Ascending aorta (tissue), 2 donors: ENCODE measurements at places on chromosomes 12 and 14.

- no peaks in the 10 kb centered on the region for H3K4me1 ChIP-seq
- no peak overlapping the region for H3K27ac ChIP-seq
- no peak overlapping the region for H3K4me3 ChIP-seq
- no peak for DNase-seq
- H3K36me3 ChIP-seq: no peaks in the 10 kb centered on the region
Measured at GRCh38 chr14:71551291-71551950, 380.8 kb upstream of the RGS6 start.

- H3K4me1 ChIP-seq: no peaks in the 10 kb centered on the region
- no peak overlapping the region for H3K27ac ChIP-seq
- no peak overlapping the region for H3K4me3 ChIP-seq
- DNase-seq: no peak
Measured at GRCh38 chr14:39025810-39026627, 77.0 kb downstream of the SEC23A start.

DNA sequence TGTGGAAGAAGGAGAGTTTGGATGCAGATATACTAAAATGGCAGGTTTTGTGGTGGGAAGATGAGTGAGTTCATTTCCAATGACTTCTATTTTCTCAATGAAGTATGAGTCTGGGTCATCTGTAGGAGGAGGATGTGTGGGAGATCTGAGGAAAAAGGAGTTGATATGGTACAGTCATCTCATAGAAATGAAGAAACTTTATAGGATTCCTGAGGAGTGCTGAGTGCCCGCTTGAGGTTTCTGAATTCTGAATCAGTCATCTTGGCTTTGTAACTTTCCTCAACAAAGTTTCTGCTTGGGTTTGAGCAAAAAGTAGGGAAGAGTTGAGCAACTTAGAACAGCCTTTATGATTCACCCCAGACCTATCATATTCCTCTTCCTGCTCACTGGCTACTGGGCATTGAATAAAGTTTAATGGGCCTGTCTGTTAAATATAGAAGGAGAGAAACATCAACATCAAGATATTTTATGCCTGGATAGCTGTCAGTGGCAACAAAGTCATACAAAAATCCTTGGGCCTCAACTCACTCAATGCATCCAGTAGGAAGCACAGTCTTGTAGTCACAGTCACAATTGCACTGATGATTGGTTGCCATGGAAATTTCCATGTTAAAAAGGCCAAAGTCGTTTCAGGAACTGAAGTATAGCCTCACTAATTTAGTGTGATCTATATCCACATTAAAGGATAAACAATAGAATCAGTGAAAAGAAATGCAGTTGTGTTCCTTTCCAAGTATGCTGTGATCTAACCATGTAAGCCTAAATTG lies 284.7 kb downstream of the DUSP6 start:
- H3K27me3 ChIP-seq: no peaks in the 10 kb centered on the region
- no peaks in the 10 kb centered on the region for H3K36me3 ChIP-seq
- H3K27ac ChIP-seq: no peak overlapping the region

GRCh38 chr12:132190012-132190755 lies 45.9 kb downstream of the NOC4L start:
- peak overlapping the region; percentile 54 for H3K4me3 ChIP-seq
- H3K27ac ChIP-seq: peak overlapping the region; percentile 37
- H3K36me3 ChIP-seq: no peaks in the 10 kb centered on the region
- DNase-seq: no peak
- H3K27me3 ChIP-seq: no peaks in the 10 kb centered on the region

DNA sequence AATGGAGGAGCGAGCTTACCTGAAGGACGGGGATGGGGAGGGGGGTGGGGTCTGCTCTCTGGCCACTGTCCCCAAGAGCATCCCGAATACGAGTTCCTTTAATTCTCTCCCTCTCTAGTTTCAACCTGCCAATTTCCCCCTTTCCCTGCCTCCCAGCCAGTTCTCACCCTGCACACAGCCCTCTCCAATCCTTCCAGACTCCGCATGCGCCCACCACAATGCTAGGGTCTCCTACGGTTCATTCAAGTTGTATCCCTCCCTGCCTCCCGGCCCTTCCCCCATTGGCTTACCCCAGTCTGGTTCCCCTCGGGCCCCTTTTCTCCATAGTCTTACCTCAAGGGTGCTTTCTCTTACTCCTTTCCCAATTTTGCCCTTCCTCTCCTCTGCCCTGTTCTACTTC lies 708 bp upstream of the IGFBP6 start:
- no peaks in the 10 kb centered on the region for H3K27me3 ChIP-seq
- peak overlapping the region; percentile 97 for H3K27ac ChIP-seq
- no peak for DNase-seq
- peaks cover 22% of the 10 kb centered on the region for H3K4me1 ChIP-seq

DNA sequence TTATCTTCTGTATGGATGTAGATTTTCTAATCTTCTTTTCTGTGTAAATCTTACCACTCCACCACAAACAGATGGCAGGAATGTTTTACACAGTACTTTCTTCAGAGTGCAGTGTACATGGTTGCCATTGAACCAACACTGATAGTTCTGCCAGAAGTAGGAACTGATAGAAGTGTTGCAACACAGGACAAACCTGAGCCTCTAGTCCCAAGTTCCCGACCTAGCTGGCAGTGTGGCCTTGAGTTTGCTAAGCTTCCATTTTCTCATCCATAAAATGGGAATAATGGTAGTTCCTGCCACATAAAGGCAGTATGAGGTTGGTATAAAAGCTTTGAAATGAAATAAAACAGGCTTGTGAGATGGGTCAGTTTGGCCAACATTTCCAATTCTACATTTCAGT lies 50.8 kb upstream of the SAV1 start:
- no peak overlapping the region for H3K4me3 ChIP-seq
- H3K36me3 ChIP-seq: peaks cover 16% of the 10 kb centered on the region
- no peak for DNase-seq
- no peak overlapping the region for H3K27ac ChIP-seq
- no peaks in the 10 kb centered on the region for H3K27me3 ChIP-seq

GRCh38 chr12:31859232-31859977 lies 99.8 kb upstream of the RESF1 start:
- H3K27me3 ChIP-seq: no peaks in the 10 kb centered on the region
- no peak overlapping the region for H3K27ac ChIP-seq
- no peaks in the 10 kb centered on the region for H3K4me1 ChIP-seq
- H3K4me3 ChIP-seq: no peak overlapping the region

DNA sequence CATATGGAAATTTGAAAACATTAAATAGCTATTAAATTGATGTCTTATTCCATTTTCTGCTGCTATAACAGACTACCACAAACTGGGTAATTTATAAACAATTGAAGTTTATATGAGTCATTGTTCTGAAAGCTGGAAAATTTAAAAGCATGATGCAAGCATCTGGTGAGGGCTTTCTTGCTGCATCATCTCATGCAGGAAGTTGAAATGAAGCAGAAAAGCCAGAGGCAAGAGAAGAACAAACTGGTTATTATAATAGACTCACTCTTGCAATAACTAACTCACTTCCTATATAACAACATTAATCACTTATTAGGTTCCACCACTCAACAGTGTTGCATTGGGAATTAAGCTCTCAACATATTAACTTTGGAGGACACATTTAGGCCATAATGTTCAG lies 1277.4 kb downstream of the LRFN5 start:
- H3K27me3 ChIP-seq: no peaks in the 10 kb centered on the region
- no peak for DNase-seq
- H3K36me3 ChIP-seq: no peaks in the 10 kb centered on the region

GRCh38 chr12:27772328-27773049 lies 7.5 kb upstream of the KLHL42 start:
- no peak overlapping the region for H3K27ac ChIP-seq
- H3K27me3 ChIP-seq: no peaks in the 10 kb centered on the region
- no peaks in the 10 kb centered on the region for H3K36me3 ChIP-seq
- H3K4me3 ChIP-seq: no peak overlapping the region
- no peak for DNase-seq
- no peaks in the 10 kb centered on the region for H3K4me1 ChIP-seq

DNA sequence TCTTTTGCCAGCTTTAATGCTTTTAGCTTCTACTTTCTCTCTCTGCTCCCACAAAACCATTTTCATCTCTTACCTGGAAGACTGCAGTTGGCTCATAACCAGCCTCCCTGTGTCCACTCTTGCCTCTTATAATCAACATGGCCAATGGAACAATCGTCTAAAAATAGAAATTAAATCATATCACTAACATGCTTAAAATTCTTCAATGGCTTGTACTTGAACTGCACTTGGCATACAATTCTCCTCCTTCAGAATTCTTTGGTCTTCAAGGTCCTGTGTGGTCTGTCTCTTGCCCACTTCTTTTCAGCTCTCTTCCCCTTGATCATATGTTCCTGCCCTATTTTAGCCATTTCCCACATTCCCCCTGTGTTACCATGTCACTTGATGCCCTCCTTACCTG lies 342.2 kb downstream of the ATP23 start:
- DNase-seq: no peak
- no peak overlapping the region for H3K4me3 ChIP-seq
- no peaks in the 10 kb centered on the region for H3K27me3 ChIP-seq
- no peaks in the 10 kb centered on the region for H3K36me3 ChIP-seq
- H3K27ac ChIP-seq: no peak overlapping the region

- peaks cover 15% of the 10 kb centered on the region for H3K4me1 ChIP-seq
- no peaks in the 10 kb centered on the region for H3K27me3 ChIP-seq
- peak overlapping the region; percentile 82 for H3K27ac ChIP-seq
- no peak for DNase-seq
Measured at GRCh38 chr12:15540469-15540872, 218.2 kb downstream of the PTPRO start.

- H3K27ac ChIP-seq: no peak overlapping the region
- no peaks in the 10 kb centered on the region for H3K4me1 ChIP-seq
- no peaks in the 10 kb centered on the region for H3K27me3 ChIP-seq
- H3K36me3 ChIP-seq: no peaks in the 10 kb centered on the region
Measured at GRCh38 chr12:5166976-5167375, 123.3 kb downstream of the KCNA5 start.

GRCh38 chr12:11774821-11775220 lies 125.3 kb downstream of the ETV6 start:
- H3K36me3 ChIP-seq: no peaks in the 10 kb centered on the region
- H3K4me1 ChIP-seq: peaks cover 54% of the 10 kb centered on the region
- peak overlapping the region; percentile 74 for H3K27ac ChIP-seq
- H3K4me3 ChIP-seq: no peak overlapping the region
- H3K27me3 ChIP-seq: no peaks in the 10 kb centered on the region

DNA sequence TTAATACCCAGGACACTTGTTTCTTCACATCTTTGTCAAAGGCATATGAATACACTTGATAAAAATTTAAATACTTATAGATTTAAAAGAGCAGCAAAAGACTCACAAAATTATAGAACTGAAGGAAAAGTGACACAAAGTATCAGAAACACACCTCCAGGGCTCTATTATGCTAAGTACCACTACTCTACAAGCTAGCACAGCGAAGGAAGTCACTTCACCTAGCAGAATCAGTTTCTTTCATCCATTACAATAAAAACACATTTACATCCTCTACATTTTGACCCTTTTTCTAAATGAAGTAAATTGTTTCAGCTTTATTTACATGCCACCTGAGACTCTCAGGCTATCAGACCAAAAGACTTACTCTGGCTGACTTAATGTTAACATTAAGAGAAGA lies 26.6 kb upstream of the PTPRB start:
- H3K36me3 ChIP-seq: no peaks in the 10 kb centered on the region
- no peaks in the 10 kb centered on the region for H3K27me3 ChIP-seq
- no peak overlapping the region for H3K4me3 ChIP-seq
- no peaks in the 10 kb centered on the region for H3K4me1 ChIP-seq

DNA sequence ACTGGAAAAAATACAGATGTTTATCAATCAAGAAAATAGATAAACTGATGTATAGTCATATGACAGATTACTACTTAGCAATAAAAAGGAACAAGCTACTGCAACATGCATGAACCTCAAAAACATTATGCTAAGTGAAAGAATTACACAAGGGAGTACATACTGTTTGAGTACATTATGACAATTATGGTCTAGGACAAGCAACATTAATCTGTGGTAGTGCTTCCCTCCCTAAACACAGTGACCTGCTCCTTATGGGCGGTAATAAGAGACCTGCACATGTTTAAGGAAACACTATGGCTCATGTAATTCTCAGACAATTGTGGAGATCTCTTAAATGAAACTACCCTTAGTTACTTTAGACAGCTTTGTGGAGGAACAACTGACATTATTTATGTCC lies 421.2 kb upstream of the FBXO33 start:
- no peaks in the 10 kb centered on the region for H3K36me3 ChIP-seq
- H3K27me3 ChIP-seq: no peaks in the 10 kb centered on the region
- H3K4me1 ChIP-seq: no peaks in the 10 kb centered on the region
- no peak for DNase-seq

DNA sequence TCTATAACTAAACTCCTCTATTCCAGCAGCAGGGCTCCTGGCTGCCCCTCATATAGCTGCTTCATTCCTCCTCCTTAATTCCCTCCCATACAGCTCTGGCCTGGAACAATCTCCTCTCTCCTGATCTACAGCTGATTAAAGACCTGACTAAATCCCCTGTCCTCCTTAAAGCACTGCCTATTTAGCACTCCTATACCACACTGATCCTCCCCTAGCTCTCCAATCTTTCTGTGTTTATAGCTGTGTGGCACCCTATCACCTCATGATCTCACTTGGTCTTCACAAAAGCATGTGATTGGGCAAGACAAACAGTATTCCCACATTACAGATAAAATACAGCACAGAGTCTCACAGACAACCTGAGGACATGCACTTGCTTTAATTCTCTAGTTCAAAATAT lies 17.4 kb downstream of the FMNL3 start:
- no peaks in the 10 kb centered on the region for H3K27me3 ChIP-seq
- H3K4me1 ChIP-seq: no peaks in the 10 kb centered on the region
- H3K27ac ChIP-seq: no peak overlapping the region
- DNase-seq: no peak

- H3K4me1 ChIP-seq: no peaks in the 10 kb centered on the region
- no peak for DNase-seq
- H3K27ac ChIP-seq: no peak overlapping the region
- H3K4me3 ChIP-seq: no peak overlapping the region
Measured at GRCh38 chr14:97120204-97120603, 323.0 kb downstream of the VRK1 start.

GRCh38 chr12:101746196-101746595 lies 6.9 kb upstream of the SYCP3 start:
- H3K4me1 ChIP-seq: no peaks in the 10 kb centered on the region
- H3K27ac ChIP-seq: no peak overlapping the region
- no peak for DNase-seq
- no peaks in the 10 kb centered on the region for H3K27me3 ChIP-seq
- H3K36me3 ChIP-seq: peaks cover 27% of the 10 kb centered on the region
- no peak overlapping the region for H3K4me3 ChIP-seq

GRCh38 chr12:93173178-93173957 lies 204.4 kb upstream of the NUDT4 start:
- H3K4me1 ChIP-seq: peaks cover 20% of the 10 kb centered on the region
- H3K27ac ChIP-seq: no peak overlapping the region
- H3K36me3 ChIP-seq: no peaks in the 10 kb centered on the region
- H3K27me3 ChIP-seq: no peaks in the 10 kb centered on the region

DNA sequence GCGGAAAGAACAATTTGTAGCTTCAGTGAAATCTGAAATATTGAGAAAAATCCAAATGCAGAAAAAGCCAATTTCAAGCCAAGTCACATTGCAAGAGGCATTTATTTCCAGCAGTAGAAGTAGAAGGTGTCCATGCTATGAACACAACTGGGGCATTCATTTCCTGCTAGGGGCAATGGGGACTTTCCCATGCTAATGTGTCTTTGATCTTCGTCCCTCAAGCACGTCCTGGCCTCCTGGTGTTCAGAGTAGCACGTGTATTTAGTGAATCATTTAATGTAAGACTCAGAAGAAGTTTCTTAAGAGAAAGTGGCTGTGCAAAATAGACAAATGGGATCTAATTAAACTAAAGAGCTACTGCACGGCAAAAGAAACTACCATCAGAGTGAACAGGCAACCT lies 267.9 kb downstream of the TMEM132C start:
- H3K27me3 ChIP-seq: no peaks in the 10 kb centered on the region
- no peak overlapping the region for H3K27ac ChIP-seq
- no peaks in the 10 kb centered on the region for H3K36me3 ChIP-seq
- DNase-seq: no peak
